ENCODE measurements at places on chromosomes 6 and 20.
A peak's percentile ranks its signal among the peaks of the same experiment; 100 is the strongest.

GRCh38 chr6:21539621-21540100 lies 53.9 kb upstream of the SOX4 start:
- no peak for DNase-seq

GRCh38 chr6:137227871-137228302 lies 8.7 kb upstream of the IFNGR1 start:
- no peak for DNase-seq

- DNase-seq = peak; percentile 99
Measured at GRCh38 chr20:11229772-11230171, 556.0 kb upstream of the JAG1 start.

- no peak for DNase-seq
Measured at GRCh38 chr20:13286607-13287006, 65.5 kb downstream of the ISM1 start.

DNA sequence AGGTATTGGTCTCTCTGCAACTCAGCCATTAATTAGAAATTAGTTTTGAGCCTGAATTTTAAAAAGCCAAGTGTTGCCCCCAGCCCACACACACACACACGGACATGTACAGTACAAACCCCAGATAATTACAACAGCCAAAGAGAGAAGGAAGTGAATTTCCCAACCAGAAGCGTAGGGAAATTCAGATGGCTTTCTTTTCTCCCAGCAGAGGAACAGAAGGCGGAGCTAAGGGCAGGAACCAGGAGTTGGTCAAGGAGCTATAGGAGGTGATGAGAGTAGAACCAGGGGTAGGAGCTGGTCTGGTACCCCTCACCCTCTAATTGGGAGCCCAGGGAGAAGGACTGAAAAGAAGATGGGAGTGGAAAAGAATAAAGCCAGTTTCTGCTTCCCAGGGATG lies 3.9 kb upstream of the ZBTB9 start:
- no peak for DNase-seq

DNA sequence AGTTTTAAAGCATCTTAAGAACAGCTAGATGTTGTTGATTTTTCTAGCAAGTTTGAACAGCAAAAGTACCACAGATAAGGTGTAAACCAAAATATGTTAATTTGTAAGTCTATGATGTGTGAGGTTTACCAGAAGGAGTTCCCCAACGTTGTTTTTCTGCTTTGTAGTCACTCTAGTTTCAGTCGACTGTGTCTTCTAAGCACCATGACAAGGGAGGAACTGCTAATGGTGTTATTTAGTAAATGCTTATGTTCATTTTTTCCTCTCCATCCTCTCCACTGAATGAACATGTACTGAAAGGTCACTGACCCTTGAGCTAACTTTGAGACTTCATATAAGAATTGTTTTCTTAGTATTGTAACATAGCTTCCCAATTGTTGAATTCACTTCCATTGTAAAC lies 3.0 kb downstream of the ENPP3 start:
- DNase-seq = no peak

DNA sequence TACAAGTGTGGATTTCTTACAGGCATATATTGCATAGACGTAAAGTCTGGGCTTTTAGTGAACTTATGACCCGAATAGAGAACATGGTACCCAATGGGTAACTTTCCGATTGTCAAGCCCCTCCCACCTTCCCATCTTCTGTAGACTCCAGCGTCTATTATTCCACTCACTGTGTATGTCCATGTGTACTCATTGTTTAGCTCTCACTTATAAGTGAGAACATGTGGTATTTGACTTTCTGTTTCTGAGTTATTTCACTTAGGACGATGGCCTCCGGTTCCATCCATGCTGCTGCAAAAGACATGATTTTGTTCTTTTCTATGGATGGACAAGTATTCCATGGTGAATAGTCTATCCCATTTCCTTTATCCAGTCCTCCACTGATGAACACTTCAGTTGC lies 306.4 kb downstream of the CD83 start:
- DNase-seq = no peak

DNA sequence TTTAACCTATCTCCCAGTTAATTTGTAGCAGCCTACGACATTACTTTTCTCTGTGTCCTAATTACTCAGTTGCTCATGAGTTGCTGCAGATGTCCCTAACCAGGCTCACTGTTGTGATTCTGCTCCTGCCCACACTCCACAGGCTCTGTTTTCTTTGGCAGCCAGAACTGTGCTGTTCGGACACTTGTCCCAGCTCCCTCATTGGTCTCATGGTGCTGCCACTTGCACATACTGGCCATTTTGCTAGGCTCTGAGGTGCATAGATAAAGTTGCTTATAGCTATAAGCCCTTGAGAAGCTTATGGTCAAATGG lies 55.0 kb downstream of the NOX3 start:
- DNase-seq = no peak

DNA sequence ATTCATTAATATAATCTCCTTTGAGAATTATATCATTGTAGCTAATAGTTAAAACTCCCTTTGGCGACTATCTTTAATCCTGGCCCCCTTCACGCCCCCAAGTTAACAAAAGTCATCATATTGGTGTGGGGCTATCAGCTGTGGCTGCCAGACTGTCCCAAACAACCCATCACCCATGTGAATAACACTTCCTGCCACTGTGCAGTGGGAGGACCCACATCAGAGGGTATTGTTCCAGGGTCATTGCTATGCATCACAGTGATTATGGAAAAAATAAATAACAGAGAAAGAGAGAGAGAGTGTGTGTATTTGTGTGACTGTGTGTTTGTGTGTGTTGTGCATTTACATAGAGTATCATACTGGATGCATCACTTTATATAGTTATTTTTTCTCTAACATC lies 39.3 kb upstream of the TENT5A start:
- DNase-seq = no peak

DNA sequence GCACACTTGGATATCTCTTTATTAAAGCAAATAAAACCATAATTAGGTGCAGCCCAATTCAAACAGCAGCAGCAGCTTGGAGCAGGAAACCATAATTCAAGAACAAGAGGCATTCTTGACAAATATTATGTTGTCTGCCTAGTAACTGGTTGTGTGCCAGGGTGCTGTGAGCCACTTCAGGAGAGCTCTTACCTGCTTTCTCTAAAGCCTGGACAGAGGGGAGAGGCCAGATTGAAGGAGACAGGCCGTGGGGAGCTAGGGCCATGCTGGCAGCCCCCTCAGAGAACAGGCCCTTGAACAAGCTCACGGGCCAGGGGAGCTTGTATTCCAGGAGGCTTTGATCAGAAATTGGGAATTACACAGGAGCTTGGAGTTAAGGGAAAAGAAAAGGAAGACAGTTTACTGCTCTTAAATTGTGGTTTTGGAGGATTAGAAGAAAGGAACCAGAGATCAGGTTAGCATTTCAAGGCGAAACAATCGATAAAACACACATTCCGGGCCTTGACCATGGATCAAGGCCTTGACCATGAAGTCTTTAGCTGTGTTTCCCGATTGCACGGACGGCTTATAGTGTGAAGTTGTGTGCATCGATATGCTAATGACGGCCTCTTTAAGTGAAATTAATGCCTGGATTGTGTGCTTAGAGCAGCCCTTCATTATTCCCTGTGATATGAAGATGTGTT lies 69.8 kb upstream of the NKX2-2 start:
- DNase-seq = no peak

GRCh38 chr6:121630716-121631115 lies 195.3 kb downstream of the GJA1 start:
- no peak for DNase-seq

GRCh38 chr6:17688481-17688880 lies 18.2 kb downstream of the NUP153 start:
- DNase-seq = no peak

DNA sequence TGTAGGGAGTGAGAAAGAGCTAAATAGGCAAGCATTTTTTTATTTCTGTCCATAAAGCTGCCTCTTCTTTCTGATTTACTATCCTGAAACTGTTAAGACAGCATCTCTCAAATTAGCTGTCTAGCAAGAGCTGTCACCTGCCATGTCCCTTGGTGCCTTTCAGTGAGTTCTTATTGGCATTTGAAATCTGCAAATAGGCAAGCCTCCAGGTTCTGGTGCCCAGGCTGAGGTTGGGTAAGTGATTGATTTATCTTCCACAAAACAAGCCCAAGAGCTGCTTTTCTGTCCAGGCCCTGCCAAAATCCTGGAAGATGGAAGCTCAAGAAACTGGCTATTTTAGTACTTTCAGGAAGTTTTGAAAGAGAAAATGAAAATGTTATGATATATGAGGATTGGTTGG lies 22.4 kb downstream of the MANEA start:
- DNase-seq = no peak

- peak; percentile 61 for DNase-seq
Measured at GRCh38 chr6:70527071-70527737, 39.5 kb upstream of the SDHAF4 start.

- DNase-seq = no peak
Measured at GRCh38 chr6:169663468-169663867, 38.4 kb downstream of the WDR27 start.

GRCh38 chr6:140641412-140641811 lies 1267.0 kb upstream of the CITED2 start:
- no peak for DNase-seq

GRCh38 chr6:4358414-4359107 lies 223.2 kb upstream of the ECI2 start:
- DNase-seq = peak; percentile 100

GRCh38 chr20:33145521-33145920 lies 22.4 kb upstream of the BPIFA2 start:
- no peak for DNase-seq

GRCh38 chr6:44567406-44567805 lies 179.9 kb downstream of the CDC5L start:
- no peak for DNase-seq

DNA sequence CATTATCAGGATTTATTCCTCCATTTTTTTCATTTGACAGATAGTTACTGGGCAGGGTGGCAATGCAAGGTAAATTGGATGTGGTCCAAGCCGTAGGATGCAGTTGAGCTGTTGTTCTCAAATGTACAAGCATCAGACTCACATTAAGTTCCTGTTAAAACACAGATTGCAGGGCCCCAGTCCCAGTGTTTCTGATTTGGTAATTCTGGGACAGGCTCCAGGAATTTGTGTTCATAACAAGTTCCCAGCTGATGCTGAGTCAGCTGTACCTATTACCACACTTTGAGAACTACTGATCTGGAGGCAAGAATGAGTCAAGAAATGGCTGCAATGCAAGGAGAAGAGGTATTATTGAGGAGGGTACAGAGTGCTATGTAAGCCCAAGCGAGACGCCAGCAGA lies 11.7 kb downstream of the TMEM244 start:
- DNase-seq = peak; percentile 88

DNA sequence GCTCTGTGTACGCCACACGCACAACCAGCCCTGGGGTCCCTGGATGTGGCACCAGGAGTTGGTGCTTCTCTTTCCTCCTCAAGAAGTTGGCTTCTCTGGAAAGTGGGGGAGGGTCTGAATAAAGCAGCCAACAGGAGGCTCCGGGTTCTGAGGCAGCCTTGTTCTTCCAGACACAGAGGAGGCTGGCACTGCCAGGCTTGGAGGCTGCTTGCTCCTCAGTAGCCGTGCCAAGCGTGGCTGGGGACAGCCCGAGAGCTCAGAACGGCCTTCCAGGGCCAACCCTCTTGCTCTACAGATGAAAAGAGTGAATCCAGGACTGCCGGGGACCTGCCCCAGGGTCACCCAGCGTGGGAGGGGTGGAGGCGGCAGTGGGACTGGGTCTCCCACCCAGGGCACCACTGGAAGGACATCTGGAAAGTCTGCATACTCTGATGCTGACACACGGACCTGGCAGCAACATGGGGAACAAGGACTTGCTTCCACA lies 70.4 kb downstream of the SLC22A23 start:
- no peak for DNase-seq

GRCh38 chr20:25007491-25008305 lies 15.1 kb upstream of the APMAP start:
- no peak for DNase-seq

- no peak for DNase-seq
Measured at GRCh38 chr6:169784821-169785340, 33.5 kb downstream of the ERMARD start.

- peak; percentile 72 for DNase-seq
Measured at GRCh38 chr6:34745277-34746103, 11.8 kb upstream of the SNRPC start.
